GM12864 (cell line): ENCODE measurements at places on chromosomes 1 and 21.

DNA sequence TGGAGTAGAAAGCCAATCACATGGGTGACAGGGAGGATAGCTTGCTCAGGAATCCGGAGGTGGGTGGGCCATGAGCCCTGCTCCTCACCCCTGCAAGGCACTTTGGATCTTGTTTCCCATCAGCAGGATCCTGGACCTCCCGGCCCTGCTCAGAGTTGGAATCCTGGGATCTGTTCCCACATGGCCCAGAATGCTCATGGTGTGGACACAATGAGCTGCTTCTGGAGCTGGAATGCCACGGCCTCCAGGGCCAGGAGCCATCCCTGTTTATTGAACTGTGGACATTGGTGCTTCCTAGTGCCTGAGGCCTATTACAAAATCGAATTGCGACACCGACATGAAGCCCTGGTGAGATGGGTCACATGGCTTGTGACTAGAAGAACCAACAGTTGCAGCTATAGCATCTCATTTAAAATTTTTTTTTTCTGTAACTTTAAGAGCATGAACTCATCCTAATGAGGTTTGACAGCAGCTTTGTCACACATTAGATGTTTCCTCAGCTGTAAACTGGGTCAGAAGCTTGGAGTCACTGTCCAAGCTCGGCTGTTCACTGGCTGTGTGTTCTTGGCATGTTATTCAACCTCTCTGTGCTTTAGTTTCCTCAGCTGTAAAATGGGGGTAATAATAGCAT, 40.4 kb upstream of the GOLT1A start:
- no peak for DNase-seq

GRCh38 chr1:108524676-108525075, 35.2 kb upstream of the EEIG2 start:
- DNase-seq: no peak

- DNase-seq: no peak
Measured at GRCh38 chr1:37825506-37825905, 17.5 kb upstream of the YRDC start.

DNA sequence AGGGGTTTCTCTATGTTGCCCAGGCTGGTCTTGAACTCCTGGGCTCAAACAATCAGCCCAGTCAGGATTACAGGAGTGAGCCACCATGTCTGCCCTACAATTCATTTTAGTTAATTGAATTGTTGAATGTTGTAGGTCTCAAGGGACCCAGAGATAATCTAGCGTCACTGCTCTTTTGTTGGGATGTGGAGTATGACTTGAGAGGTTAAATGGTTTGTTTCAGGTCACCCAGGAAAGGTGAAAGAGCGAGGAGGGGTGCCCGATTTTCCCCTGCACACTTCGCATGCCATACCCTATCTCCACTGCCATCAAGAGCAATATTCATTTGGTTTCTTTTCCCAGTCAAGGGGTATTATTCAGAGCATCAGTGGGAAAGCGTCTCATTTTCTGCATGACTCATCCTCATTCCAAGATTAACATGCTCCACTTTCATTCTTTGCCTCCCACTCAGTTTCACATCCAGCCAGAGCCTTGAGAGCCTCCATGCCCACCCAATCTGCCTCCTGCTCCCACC, 13.1 kb upstream of the SLC30A1 start:
- no peak for DNase-seq

GRCh38 chr1:246602194-246602593, 35.9 kb downstream of the CNST start:
- no peak for DNase-seq

GRCh38 chr1:7455796-7456721, 315.0 kb upstream of the VAMP3 start:
- no peak for DNase-seq

DNA sequence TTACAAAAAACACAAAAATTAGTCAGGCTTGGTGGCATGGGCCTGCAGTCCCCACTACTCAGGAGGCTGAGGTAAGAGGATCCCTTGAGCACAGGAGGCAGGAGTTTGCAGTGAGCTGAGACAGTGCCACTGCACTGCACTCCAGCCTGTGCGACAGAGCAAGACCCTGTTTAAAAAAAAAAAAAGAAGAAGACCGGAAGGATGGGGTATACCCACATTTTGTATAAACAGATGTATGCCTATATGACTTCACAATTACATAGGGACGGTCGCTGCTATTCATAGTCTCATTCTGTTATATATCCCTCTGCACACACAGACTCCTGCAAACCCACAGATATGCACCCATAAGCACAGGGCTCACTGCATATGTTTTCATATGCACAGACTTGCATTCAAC, 12.7 kb downstream of the LCK start:
- no peak for DNase-seq

DNA sequence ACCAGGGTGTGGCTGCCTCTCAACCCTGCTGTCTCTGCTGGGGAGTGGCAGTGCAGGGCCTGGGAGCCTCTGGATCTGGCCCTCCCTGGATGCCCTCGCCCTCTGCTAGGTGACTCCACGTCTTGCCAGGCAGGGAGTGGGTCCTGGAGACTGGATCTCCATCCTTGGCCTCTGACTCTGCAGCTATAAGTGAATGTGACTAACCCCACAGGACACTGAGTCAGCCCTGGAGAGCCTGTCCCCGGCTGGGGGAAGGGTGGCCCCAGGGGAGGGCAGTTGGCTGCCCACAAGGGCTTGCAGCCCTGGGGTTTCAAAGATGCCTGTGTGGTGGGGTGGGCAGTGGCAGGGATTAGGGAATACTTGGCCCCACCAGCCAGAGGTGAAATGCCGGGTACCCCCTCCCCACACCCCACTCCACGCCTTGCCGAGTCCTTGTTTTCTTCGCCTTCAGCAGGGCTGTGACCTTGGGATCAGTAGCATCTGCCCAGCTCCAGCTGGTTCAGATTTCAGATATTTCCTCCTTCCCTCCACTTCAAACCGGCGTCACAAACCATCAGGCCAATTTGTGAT, 1.9 kb upstream of the MYBPH start:
- no peak for DNase-seq
